ENCODE measurements at places on chromosomes 4 and X.

DNA sequence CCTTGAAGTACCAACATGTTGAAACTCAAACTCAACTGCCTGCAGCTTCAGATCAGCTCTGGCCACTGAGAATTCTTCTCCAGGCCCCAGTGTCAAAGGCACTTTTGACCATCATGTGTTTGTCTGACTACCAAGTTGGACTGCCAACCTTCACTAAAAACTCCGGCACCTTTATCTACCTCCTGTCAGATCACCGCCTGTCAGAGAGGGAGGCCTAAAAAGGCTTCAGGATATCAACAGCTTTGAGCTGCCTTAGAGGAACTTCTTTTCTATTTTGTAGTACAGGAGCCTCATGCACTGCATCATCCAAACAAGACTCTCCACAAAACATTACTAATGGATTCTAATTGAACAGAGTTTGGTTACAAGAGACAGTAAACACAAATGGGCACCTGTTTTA lies 2.8 kb downstream of the ACSL1 start:
- DNase-seq = no peak

DNA sequence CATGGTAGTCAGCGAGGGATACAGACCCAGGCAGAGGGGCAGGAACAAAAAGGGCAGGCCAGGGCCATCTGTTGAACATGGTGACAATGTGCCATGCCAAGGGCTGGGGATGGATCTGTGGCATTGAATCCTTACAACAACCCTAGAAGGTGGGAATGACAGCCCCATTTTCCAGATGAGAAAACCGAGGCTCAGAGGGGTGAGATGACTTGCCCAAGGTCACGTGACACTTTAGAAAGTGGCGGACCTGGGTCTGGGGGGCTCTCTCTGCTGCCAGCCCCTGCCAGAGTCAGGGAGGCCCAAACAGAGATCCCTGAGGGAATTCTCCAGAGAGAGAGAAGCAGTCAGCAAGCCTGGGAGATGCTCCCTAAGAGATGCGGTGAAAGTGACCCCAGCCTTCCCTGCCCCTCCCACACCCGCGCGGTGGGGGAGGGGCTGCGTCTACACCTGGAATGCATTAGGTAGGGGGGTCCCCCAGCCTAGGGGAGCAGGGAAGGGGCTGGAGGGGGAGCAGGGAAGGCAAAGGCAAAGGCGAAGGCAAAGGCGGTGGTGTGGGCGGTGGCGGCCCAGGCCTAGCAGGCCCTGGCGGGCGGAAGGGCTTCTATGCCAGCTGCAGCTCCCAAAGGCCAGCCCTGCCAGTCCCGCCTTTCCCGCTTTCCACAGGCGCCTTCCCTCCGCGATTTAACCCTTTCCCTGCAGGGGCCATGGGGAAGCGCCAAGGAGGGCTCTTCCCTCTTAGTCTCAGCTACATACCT lies 13.0 kb downstream of the FGD1 start:
- no peak for DNase-seq

- no peak for DNase-seq
Measured at GRCh38 chrX:74277320-74277719, 26.7 kb upstream of the ZCCHC13 start.

DNA sequence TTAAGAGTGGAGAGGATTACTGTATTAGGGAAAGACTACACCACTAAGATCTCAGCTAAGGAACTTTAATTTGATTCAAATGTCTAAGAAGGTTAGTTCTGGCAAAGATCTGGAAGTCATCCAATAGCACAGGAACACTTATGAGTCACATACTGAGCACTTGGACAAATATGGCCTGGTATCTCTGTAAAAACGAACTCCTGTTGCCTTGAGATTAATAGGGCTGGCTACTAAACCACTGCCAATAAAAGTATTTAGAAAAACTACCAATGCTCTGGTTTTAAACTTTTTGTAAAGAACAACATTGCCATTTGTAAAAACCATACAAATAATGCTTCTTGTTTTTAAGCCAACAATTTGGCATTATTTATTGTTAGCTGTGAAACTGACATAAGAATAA lies 70.5 kb downstream of the SEC24D start:
- DNase-seq = no peak

DNA sequence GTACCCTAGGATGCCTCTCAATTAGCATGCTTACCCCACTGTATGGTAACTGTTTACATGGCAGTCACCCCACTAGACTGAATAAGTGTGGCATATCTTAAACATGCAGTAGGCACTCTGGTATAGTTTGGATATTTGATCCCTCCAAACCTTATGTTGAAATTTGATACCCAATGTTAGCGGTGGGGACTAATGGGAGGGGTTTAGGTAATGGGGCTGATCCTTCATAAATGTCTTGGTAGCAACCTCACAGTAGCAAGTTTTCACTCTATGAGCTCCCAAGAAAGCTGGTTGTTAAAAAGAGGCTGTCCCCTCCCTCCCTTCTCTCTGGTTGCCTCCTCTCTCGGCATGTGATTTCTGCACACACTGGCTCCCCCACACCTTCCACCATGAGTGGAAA lies 10.1 kb downstream of the TMEM150C start:
- DNase-seq = no peak

Measured in hematopoietic multipotent progenitor cell (in vitro differentiated cells).